RWPE2 (cell line): ENCODE measurements at places on chromosomes 2 and 18.
A peak's percentile ranks its signal among the peaks of the same experiment; 100 is the strongest.

DNA sequence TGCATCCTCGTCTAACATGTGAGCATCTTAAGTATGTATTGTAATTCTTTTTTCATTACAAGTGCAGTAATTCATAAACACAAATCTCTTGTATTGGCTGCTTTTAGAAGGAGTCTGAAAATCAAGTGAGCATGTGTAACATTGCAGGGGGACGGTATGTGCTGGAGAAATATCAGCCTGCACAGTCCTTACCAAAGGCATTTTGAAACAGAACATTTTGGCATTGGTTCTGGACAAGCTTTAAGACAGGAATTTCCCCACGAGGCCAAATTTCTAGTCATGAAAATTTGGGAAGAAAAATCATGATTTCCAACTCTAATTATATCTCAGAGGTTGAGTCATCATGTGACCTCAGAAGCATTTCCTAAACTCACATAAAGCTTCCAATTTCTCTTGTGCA lies 24.7 kb upstream of the NRP2 start:
- H3K4me3 ChIP-seq, result no peak overlapping the region
- H3K27me3 ChIP-seq, result no peaks in the 10 kb centered on the region
- peaks cover 13% of the 10 kb centered on the region for H3K4me1 ChIP-seq
- H3K27ac ChIP-seq, result no peak overlapping the region
- no peaks in the 10 kb centered on the region for H3K36me3 ChIP-seq

GRCh38 chr2:11102466-11102865 lies 52.8 kb upstream of the SLC66A3 start:
- no peaks in the 10 kb centered on the region for H3K4me1 ChIP-seq
- no peaks in the 10 kb centered on the region for H3K27me3 ChIP-seq
- H3K4me3 ChIP-seq, result no peak overlapping the region
- H3K36me3 ChIP-seq, result no peaks in the 10 kb centered on the region
- DNase-seq, result no peak

GRCh38 chr2:15412779-15413178 lies 148.4 kb downstream of the NBAS start:
- no peak overlapping the region for H3K27ac ChIP-seq
- no peak overlapping the region for H3K4me3 ChIP-seq
- peaks cover 15% of the 10 kb centered on the region for H3K36me3 ChIP-seq
- no peak for DNase-seq
- H3K4me1 ChIP-seq, result no peaks in the 10 kb centered on the region

- H3K4me1 ChIP-seq, result no peaks in the 10 kb centered on the region
- no peak overlapping the region for H3K4me3 ChIP-seq
- no peak overlapping the region for H3K27ac ChIP-seq
- no peaks in the 10 kb centered on the region for H3K27me3 ChIP-seq
- no peaks in the 10 kb centered on the region for H3K36me3 ChIP-seq
Observed at GRCh38 chr2:96841701-96842495, 1.9 kb downstream of the ANKRD23 start.

DNA sequence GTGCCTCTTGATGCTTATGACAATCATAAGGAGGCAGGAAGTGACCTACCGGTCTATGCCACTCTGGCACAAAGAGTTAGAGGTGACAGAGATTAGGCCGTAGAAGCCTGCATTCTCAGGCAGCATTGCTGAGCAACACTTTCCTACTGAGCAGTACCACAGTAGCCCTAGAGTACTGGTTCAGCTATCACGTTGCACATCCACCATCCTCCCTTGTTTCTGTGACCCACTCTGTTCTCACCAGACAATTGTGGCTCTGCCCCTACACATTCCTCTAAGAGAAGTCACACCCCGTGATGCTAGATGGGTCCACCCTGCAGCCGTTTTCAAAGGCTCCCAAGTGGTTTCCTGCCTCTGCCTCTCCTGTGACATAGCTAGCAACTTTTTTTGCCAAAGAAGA lies 22.6 kb upstream of the SUCLG1 start:
- H3K36me3 ChIP-seq, result no peaks in the 10 kb centered on the region
- DNase-seq, result no peak
- no peaks in the 10 kb centered on the region for H3K4me1 ChIP-seq

- H3K27me3 ChIP-seq, result no peaks in the 10 kb centered on the region
- peak; percentile 49 for DNase-seq
- no peak overlapping the region for H3K27ac ChIP-seq
- no peaks in the 10 kb centered on the region for H3K36me3 ChIP-seq
- H3K4me3 ChIP-seq, result no peak overlapping the region
Observed at GRCh38 chr18:79898952-79899608, 52.4 kb downstream of the SLC66A2 start.

DNA sequence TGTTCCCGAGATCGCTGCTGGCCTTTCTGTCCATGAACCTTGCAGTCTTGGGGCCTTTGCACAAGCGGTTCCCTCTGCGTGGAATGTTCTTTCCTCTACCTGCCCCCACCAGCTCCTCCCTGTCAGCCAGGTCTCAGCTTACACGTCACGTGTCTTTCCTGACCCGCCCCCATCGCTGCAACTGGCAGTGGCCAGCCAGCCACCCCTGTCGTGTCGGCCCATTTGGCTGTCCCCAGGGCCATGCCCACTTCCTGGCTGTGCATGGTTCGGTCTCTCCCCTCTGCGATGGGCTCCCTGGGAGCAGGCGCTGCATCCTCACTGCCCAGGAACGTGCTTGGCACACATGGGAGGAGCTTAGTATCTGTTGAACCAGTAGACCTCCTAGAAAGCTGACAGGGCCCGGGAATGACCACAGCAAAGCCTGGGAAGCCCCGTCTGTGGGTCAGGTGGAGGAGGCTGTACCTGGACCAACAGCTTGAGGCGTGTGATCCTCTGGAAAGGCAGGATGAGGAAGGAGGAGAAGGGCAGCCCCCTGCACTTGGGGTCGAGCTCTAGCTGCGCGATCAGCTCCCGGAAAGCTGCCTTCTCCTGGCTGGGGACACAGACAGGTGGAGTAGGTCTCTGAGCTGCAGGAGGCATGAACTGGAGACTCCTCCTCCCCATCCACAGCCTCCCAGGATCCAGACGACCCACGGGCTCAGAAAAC lies 21.0 kb downstream of the SNORC start:
- H3K27me3 ChIP-seq, result no peaks in the 10 kb centered on the region
- H3K27ac ChIP-seq, result no peak overlapping the region
- H3K4me3 ChIP-seq, result no peak overlapping the region
- peak; percentile 73 for DNase-seq
- no peaks in the 10 kb centered on the region for H3K36me3 ChIP-seq
- H3K4me1 ChIP-seq, result peaks cover 9% of the 10 kb centered on the region

GRCh38 chr18:44588508-44588907 lies 92.2 kb upstream of the SETBP1 start:
- no peak overlapping the region for H3K4me3 ChIP-seq
- peaks cover 15% of the 10 kb centered on the region for H3K4me1 ChIP-seq
- H3K36me3 ChIP-seq, result no peaks in the 10 kb centered on the region
- H3K27ac ChIP-seq, result no peak overlapping the region

GRCh38 chr18:35458677-35459441 lies 38.9 kb downstream of the INO80C start:
- H3K4me1 ChIP-seq, result peaks cover 52% of the 10 kb centered on the region
- H3K27ac ChIP-seq, result peak overlapping the region; percentile 98
- H3K36me3 ChIP-seq, result no peaks in the 10 kb centered on the region
- H3K4me3 ChIP-seq, result no peak overlapping the region
- DNase-seq, result no peak

- no peak overlapping the region for H3K27ac ChIP-seq
- no peak overlapping the region for H3K4me3 ChIP-seq
- H3K36me3 ChIP-seq, result no peaks in the 10 kb centered on the region
- peaks cover 5% of the 10 kb centered on the region for H3K27me3 ChIP-seq
- no peaks in the 10 kb centered on the region for H3K4me1 ChIP-seq
Observed at GRCh38 chr2:131369954-131370353, 6.0 kb upstream of the RAB6D start.
